ENCODE measurements at places on chromosomes 6 and 20.

DNA sequence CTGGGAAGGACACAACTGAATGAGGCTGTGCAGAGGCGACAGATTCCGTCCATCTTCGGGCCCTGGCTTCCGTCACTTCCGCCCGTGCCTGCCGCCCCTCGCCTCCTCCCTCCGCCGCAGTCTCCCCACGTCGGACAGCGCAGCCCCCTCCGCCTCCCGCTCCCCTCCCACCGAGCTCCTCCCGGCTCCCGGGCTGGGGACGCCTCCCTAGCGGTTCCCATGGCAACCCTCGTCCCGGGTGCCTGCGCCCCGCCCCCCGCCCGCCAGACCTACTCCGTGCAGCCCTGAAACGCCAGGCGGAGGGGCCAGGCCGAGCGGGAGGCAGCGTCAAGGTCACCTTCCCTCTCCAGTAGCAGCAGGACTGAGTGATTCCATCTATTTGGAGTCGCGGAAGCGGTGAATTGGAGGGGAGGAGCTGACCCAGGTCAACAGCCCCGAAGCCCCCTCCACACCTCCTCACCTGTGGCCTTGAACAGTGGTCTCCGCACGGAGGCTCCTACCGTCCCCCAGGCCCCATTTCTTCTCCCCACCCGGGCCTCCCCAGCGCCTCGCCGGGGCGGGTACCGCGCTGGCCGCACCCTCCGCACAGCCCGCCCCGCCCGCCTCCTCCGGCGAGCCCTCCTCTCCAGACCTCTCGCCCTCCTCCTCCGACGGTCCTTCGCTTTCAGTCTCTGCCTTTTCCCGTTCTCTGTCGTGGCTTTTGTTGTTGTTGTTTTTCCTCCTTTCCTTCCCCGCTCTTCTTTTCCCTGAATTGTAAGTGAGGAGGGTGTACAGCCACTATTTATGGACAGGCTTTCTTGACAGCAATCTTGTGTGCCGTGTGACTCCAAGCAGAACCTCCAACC is 951 bp downstream of the NRSN2 start:
- DNase-seq = peak; percentile 59

DNA sequence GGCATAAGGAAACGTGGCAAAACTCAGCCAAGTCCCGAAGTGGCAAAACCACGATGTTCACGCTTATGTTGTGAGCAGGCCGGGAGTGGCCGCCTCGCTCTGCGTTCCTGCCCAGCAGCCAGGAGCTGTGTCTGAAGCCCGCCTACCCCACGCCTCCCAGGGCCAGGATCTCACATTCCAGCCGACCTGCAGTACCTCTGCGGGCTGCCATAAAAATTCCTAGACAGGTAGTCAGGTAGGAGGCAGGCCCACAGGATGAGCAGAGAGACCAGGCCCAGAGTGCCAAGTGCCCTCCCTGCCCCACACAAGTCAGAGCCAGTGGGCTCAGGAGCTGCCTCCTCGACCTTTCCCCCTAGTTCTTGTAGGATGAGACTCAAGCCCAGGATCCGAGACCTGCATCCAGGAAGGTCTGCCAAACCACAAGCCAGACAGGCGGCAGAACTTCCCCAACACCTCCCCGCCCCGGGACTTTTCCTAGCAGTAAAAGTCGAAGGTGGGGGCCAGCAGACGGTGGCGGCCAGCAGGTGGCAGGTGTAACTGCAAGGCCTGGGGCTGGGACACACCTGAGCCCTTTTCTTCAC is 16.7 kb downstream of the PMEPA1 start:
- DNase-seq = no peak

DNA sequence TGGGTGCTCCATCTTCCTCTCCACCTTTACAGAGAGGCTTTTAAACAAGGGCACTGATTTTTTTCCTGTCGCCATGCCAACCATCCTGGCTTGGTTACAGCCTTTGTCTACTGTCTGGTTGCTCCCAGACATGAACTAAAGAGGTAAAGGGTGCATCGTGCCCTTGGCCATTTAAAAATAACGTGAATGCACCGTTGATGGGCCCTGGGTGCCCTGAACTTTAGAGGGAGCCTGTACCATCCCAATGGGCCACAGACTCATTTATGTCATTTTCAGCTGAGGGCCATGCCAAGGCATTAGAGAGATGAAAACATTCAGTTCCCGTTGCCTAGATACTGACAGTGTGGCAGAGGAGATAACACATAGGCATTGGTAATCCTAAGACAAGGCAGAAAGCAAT is 23.3 kb downstream of the TMC2 start:
- DNase-seq = no peak

DNA sequence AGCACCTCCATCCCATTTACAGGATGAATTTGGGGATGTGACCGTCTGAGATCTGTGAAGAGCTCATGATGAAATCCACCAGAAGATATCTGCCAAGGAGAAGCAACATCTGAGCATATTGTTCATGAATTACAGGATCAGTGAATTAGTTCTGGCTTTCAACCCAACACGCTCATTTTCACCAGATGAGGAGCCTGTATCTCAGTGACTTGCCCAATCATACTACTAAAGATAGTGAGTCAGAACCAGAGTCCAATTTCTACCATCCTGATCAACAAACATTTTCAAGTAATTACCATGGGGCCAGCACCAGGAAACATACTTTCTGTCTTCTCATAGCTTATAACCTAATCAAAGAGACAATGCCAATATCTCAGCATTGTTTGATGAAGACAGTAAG is 116.6 kb downstream of the ZDHHC14 start:
- no peak for DNase-seq
